ENCODE measurements at places on chromosomes 7 and 10. TPM values are rescaled to one million over a fixed set of nuclear protein-coding genes. Genes with fewer than 3 reads are reported as not detected.

DNA sequence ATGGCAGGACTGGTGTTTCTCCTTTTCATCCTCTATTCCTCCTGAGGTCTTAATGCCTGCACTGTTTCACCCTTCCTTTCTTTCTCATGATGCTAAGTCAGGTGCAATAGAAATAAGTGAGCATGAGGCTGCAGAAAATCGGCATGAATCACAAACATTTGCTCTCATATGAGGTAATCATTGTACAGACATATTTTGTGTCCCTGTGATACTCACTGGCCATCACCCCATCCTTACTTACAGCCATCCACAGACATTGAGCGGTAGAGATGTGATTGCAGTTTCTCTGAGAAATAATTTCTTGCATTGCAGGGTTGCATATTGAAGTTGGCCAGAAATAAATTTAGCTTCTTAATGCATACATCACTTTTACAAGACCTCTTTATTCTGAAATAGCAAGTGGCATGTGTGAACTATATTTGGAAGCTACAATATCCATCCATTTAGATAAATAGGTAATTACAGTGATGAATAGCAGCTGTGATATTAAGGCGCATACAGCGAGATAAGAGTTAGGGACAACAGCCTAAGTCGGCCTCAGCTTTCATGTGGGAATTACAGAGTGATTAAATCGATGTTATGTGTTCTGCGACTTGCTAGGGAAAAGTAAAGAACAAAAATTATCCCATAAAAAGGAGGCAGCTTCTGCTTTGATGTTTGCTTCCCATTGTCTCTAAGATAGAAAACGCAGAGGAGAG is 612.6 kb downstream of the SORCS3 start:
- H3K27ac ChIP-seq = no peak overlapping the region
- H3K36me3 ChIP-seq = no peaks in the 10 kb centered on the region
- H3K27me3 ChIP-seq = no peaks in the 10 kb centered on the region

The NOLC1 gene
- total RNA-seq = 52.3 TPM

- no peak overlapping the region for H3K27ac ChIP-seq
- H3K4me1 ChIP-seq = peaks cover 11% of the 10 kb centered on the region
- no peak for DNase-seq
Observed at GRCh38 chr7:20784388-20785156, 2.1 kb downstream of the SP8 start.

- no peak overlapping the region for H3K27ac ChIP-seq
- H3K4me3 ChIP-seq = no peak overlapping the region
- DNase-seq = no peak
- H3K4me1 ChIP-seq = peaks cover 6% of the 10 kb centered on the region
- H3K36me3 ChIP-seq = no peaks in the 10 kb centered on the region
Observed at GRCh38 chr7:77393261-77393660, 22.9 kb downstream of the GSAP start.

GRCh38 chr7:155962191-155962967 is 150.1 kb upstream of the SHH start:
- H3K4me3 ChIP-seq = no peak overlapping the region
- no peaks in the 10 kb centered on the region for H3K27me3 ChIP-seq
- DNase-seq = no peak
- H3K4me1 ChIP-seq = no peaks in the 10 kb centered on the region
- H3K27ac ChIP-seq = no peak overlapping the region
- H3K36me3 ChIP-seq = no peaks in the 10 kb centered on the region

The GRK5 gene
- total RNA-seq = 9.2 TPM

GRCh38 chr10:133126431-133127290 is 33.4 kb upstream of the KNDC1 start:
- no peak overlapping the region for H3K4me3 ChIP-seq
- no peak overlapping the region for H3K27ac ChIP-seq
- H3K36me3 ChIP-seq = no peaks in the 10 kb centered on the region
- no peak for DNase-seq

The OGA gene
- total RNA-seq = 98.1 TPM

The CCDC71L gene
- 25.1 TPM for total RNA-seq

GRCh38 chr10:114634609-114634979 is 23.5 kb downstream of the ABLIM1 start:
- H3K4me1 ChIP-seq = peaks cover 71% of the 10 kb centered on the region
- H3K27me3 ChIP-seq = no peaks in the 10 kb centered on the region
- H3K4me3 ChIP-seq = no peak overlapping the region
- H3K27ac ChIP-seq = peak overlapping the region; percentile 97
- no peaks in the 10 kb centered on the region for H3K36me3 ChIP-seq

The TAS2R38 gene
- not detected for total RNA-seq

DNA sequence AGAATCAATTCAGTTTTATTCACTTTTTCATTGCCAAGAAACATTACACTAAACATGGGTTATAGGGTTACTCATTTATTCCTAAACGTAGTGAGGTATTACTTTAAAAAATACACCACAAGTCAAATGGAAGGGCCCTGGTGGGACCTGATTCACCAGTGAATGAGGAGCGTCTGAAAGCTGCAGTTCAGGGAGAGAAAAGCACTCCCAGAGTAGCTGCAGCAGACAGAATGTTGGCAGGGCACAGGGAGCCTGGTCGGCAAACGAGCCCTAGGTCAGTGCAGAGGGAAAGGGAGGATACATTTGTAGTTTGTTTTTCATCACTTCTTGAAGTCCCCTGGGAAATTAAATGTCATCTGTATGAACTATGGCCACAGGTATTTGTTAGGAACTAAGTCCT is 361.7 kb upstream of the ETV1 start:
- H3K27me3 ChIP-seq = no peaks in the 10 kb centered on the region
- no peaks in the 10 kb centered on the region for H3K36me3 ChIP-seq
- no peak overlapping the region for H3K27ac ChIP-seq

- no peak for DNase-seq
- no peaks in the 10 kb centered on the region for H3K27me3 ChIP-seq
- no peaks in the 10 kb centered on the region for H3K36me3 ChIP-seq
- no peaks in the 10 kb centered on the region for H3K4me1 ChIP-seq
- no peak overlapping the region for H3K4me3 ChIP-seq
Observed at GRCh38 chr7:24472093-24472492, 101.2 kb upstream of the PALS2 start.

DNA sequence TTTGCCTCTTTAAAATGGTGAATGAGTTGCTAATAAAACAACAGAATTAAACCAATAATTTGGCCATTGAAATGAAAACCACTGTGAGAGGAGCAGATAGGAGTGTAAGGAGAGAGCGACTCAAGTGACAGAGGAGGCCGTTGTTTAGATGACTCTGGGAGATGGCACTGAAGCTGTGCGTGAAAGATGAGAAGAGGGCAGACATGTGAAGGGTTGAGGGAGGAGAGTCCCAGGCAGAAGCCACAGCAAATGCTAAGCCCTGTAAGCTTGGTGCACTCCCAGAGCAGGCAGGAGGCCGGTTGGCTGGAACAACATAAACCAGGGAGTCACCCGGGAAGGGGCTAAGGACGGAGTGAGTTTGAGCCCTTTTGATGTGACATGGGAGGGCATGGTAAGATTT is 814 bp upstream of the OPALIN start:
- no peaks in the 10 kb centered on the region for H3K4me1 ChIP-seq
- H3K36me3 ChIP-seq = no peaks in the 10 kb centered on the region
- H3K27me3 ChIP-seq = no peaks in the 10 kb centered on the region
- H3K27ac ChIP-seq = no peak overlapping the region
- no peak for DNase-seq

The RNF133 gene
- 0.80 TPM for total RNA-seq

The TMEM139 gene
- total RNA-seq = 0.69 TPM

The AFAP1L2 gene
- total RNA-seq = 3.8 TPM

DNA sequence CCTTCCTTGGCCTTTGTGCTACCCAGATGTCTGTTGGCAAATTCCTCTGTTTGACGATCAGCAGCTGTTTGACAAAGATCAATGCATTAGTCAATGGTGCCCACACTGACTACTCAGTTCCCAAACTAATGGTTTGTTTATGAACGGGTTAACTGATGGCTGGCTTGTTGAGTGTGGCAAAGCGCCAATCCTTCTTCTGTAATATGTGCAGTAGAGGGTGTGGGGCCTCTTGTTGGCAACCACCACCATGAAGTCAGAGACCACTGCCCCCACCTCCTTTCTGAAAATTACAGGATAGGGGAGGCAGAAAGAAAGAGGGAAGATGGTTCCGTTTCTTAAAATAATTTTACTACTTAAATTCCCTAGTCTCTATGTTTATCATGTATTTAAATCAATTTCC is 2.6 kb upstream of the PLCE1 start:
- H3K27ac ChIP-seq = no peak overlapping the region
- peak; percentile 43 for DNase-seq
- no peak overlapping the region for H3K4me3 ChIP-seq

- no peak for DNase-seq
- no peaks in the 10 kb centered on the region for H3K27me3 ChIP-seq
- H3K4me3 ChIP-seq = no peak overlapping the region
- no peak overlapping the region for H3K27ac ChIP-seq
- H3K4me1 ChIP-seq = peaks cover 4% of the 10 kb centered on the region
- H3K36me3 ChIP-seq = no peaks in the 10 kb centered on the region
Observed at GRCh38 chr7:28595801-28596200, 183.5 kb downstream of the CREB5 start.

DNA sequence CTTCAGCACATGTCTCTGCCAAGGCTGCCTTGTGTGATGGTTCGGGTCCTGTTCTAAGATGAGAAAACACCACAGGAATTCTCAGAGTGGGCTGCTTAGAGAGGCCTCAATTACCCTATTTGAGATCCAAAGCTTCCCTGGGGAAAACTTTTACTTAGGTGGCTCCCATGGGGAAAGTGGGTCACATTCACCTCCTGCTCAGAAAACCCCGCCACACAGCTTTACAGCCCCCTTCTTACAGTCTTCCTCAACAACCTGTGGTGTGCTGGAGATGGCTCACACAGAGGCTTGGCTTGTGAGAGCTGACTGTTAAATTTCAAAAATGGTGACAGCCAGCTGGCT is 36.6 kb upstream of the KCNIP2 start:
- no peak for DNase-seq
- H3K4me3 ChIP-seq = no peak overlapping the region
- H3K4me1 ChIP-seq = peaks cover 14% of the 10 kb centered on the region
- no peak overlapping the region for H3K27ac ChIP-seq
- no peaks in the 10 kb centered on the region for H3K36me3 ChIP-seq
- H3K27me3 ChIP-seq = no peaks in the 10 kb centered on the region

DNA sequence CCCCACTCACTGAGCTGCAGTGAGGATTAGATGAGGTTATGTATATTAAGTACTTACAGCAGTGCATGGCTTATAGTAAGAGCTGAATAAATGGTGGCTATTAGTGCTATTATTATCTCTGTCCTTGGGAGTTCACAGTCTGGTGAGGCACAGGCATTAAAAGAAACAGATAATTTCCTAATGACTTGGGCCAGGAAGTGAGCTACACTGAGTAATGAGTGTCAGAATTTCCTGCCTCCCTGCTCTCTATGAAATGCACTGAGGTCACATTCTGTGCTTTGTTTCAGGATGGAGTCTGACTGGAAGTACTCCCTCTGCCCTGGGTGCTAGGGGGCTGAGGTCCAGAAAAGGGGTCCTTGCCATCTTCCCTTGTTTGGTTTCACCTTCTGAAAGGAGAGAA is 48.7 kb upstream of the LOXL4 start:
- no peak overlapping the region for H3K27ac ChIP-seq
- no peaks in the 10 kb centered on the region for H3K27me3 ChIP-seq
- peak; percentile 58 for DNase-seq
- H3K36me3 ChIP-seq = no peaks in the 10 kb centered on the region

The BCCIP gene
- 34.2 TPM for total RNA-seq

DNA sequence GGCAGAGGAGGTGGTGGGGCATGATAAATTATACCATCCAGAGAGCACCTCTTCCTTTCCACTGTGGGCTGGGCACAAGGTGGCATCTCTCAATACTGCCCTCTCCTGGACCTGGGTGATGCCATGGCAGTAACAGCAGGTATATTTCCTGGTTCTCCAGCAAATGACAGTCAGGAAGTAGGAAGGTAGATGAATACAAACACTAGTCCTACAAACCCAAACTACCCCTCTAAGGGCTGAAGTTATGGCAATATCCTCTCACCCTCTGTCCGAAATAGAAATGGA is 1004.9 kb downstream of the KCNMA1 start:
- H3K4me3 ChIP-seq = no peak overlapping the region
- no peaks in the 10 kb centered on the region for H3K27me3 ChIP-seq
- H3K36me3 ChIP-seq = no peaks in the 10 kb centered on the region

All from cardiac muscle cell (in vitro differentiated cells and primary cell).